T-cell (primary cell): ENCODE measurements at places on chromosomes 7 and 10. TPM values are rescaled to one million over a fixed set of nuclear protein-coding genes. Genes with fewer than 3 reads are reported as not detected.

WNT8B gene
- not detected for total RNA-seq

C10orf105 gene
- total RNA-seq, result 0.16 TPM

GRCh38 chr7:148541891-148542504 lies 48.6 kb upstream of the C7orf33 start:
- DNase-seq, result no peak

- no peak for DNase-seq
Observed at GRCh38 chr7:116354171-116354545, 143.8 kb downstream of the TES start.

DNA sequence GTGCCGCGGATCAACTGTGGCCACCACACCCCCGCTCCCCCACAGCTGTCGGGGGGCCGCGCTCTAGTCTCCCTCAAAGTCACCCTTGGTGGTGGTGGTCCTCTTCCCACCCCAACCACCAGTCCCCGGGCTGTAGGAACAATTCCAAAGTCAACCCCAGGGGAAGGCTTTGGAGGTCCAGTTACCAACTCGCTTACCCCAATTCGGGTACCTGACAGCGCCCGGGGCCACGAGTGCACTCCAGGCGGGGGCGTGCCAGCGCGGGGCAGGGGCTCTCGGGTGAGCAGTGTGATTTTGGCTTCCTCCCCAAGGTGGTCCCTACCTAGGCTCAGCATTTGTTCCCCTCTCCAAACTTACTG lies 584 bp upstream of the ZMIZ1 start:
- DNase-seq, result peak; percentile 27

DNA sequence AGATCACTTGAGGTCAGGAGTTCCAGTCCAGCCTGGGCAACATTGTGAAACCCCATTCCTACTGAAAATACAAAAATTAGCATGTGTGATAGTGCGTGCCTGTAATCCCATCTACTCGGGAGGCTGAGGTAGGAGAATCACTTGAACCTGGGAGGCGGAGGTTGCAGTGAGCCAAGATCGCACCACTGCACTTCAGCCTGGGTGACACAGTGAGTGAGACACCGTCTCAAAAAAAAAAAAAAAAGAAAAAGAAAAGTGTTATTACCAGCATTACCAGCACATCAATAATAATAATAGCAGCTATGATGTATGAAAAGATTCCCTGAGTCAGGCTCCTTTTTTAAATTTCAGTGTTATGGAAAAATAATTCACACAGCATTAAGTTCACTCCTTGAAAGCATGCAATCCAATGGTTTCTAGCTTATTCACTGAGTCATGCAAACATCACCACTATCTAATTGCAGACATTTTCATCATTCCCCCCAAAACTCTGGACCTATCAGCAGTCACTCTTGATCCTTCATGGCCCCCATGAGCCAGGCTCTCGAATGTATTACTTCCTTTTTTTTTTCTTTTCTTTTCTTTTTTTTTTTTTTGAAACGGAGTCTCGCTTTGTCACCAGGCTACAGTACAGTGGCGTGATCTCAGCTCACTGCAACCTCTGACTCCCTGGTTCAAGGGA lies 228.4 kb downstream of the FANK1 start:
- no peak for DNase-seq
